ENCODE measurements at places on chromosomes 3 and 15.

- no peak for DNase-seq
These were observed 146.9 kb upstream of the CADPS start for GRCh38 chr3:63022114-63022513.

- no peak for DNase-seq
These were observed 4.1 kb downstream of the FLNB start for GRCh38 chr3:58012302-58012701.

DNA sequence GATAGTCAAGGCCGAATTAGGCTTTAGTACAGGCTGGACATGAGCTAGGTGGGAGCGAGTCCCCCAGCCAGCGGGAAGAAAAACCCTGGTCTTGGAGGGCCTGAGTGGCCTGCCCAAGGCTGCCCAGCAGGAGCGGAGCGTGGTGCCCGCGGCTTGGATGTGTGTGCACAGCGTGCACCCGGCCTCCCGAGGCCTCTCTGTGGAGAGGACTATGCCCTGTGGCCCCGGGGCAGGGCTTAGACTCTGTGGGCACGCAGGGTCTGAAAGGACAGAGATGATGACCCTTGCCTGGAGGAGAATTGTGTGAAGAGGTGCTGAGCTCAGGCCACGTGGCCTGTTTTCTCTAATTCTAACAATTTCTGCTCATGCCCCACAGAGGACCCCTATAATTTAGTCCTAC is 124.6 kb upstream of the IQSEC1 start:
- DNase-seq, result no peak

DNA sequence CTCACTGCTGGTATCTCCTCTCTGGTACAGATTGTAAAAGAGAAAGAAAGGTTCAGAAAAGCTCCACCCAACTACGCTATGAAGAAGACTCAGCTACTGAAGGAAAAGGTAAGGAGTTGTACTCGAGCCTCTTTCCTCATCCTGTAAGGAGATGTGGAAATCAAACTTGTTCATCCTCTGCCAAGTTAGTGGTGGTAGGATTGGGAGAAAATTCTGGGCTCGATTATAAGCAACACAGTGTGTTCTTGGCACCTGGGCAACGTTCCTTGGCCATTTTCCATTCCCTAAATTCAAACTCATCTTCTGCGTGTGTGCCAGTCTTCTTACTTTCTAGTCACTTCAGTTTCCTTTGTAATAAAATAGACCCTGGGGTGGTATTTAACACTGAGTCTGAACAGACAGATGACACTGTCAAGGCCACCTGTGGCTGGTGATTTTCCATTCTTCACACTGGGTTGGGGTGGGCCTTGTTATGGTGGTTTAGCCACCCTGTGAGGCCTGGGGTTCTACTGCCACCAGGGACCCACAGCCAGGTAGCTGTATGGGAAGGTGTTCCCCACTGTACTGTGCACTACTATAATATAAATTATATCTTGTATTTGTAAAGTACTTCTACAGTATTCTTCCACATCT is 17.1 kb upstream of the ITPKA start:
- no peak for DNase-seq

DNA sequence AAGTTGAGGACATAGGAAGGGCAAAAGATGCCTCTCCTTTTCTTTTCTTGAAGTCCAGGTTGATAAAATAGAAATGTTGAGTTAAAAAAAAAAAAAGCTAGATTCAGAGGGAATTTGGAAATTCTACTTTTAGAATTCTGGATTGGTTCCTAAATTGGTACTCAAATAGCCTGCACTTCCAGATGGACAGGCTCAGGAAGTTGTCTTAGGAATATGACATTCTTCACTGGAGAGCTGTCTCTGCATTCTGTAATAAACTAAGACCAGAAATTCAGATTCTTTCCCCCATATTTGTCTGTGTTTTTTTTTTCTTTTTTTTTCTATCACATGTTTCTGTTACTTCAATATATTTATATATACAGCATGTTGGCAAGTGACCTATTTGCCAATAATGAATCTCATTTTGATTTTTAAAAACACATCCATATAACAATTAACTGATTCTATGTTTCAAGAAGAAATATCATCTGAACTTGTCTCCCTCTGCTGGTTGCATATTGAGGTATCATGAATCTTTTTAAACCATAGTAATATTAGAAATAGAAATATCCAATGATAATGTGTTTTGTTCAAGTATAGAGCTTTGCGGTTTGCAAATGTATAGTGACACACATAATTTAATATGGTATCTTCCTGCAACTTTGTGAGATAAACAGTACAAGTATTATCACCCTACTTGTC is 8.5 kb upstream of the LSAMP start:
- DNase-seq, result no peak

- no peak for DNase-seq
These were observed 106.3 kb downstream of the SMAD6 start for GRCh38 chr15:66808181-66808824.

- no peak for DNase-seq
These were observed 940 bp upstream of the ACY1 start for GRCh38 chr3:51982352-51982837.

GRCh38 chr3:154642145-154642544 is 212.2 kb upstream of the GPR149 start:
- DNase-seq, result no peak

GRCh38 chr15:38176155-38176554 is 76.5 kb upstream of the SPRED1 start:
- no peak for DNase-seq

- no peak for DNase-seq
These were observed 145.1 kb downstream of the TP63 start for GRCh38 chr3:189776149-189776824.

- no peak for DNase-seq
These were observed 21.3 kb downstream of the EPHB3 start for GRCh38 chr3:184582646-184583577.

GRCh38 chr3:183826448-183827250 is 1.3 kb upstream of the MAP6D1 start:
- no peak for DNase-seq

DNA sequence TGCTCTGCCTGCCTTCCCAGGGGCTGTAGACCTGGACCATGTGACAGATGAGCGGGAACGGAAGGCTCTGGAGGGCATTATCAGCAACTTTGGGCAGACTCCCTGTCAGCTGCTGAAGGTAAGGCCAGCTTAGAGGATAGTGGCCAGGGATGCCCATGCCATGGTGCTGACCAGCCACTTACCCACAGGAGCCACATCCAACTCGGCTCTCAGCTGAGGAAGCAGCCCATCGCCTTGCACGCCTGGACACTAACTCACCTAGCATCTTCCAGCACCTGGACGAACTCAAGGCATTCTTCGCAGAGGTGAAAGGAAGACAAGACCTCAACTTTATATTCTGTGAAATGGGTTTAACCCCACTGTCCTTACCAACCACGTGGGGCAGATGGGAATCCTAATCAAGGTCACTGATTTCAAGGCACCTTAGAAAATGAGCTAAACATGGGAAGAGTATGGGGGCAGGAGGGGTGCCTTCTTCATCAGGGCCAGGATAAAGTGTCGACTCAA is 26.7 kb downstream of the NBEAL2 start:
- no peak for DNase-seq

DNA sequence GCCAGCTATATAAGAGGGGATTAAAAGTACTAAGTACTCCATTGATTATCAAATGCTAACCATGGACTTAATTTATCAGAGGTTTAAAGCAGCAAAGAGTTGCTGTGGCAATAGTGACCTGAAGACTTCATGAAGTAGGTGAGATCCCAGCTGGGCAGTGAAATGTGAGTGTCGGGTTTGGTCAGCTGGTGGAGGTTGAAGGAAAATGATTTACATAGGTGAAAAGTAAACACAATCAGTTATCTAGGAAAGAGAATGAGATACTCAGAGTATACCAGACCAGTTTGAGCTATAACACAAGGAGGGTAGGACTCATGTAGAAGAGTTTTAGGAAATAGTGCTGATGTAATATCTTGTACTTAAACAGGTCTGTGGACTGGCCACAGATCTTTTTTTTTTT is 16.5 kb upstream of the FBXO22 start:
- no peak for DNase-seq

DNA sequence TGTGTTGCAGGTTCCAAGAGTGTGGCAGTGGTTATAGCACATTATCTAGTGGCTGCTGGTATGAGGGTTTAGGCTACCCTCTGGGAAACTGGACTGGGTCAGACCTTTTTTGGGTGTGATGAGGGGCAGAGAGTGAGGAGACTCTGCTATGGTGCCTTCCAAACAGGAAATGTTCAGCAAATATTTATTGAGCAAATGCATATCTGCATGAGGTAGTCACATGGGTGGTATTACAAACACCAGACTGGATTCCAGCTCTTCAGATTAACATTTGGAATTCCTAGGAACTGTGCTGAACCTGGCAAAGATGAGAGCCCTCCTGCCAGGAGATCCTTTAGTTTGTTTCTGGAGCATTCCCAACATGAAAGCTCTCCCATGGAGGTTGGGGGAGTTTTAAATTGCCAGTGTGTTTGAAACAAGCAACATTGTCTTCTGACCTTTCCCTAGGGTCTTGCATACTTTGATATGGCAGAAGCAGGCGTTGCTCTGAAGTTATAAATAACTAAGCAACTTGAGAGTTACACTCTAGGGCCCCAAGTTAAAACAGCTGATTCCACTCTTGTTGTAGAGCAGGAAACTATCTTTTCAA is 341.2 kb upstream of the C2CD4B start:
- no peak for DNase-seq

GRCh38 chr3:123373474-123373987 is 75.4 kb downstream of the ADCY5 start:
- no peak for DNase-seq

- no peak for DNase-seq
These were observed 237.0 kb downstream of the UACA start for GRCh38 chr15:70526221-70526973.

DNA sequence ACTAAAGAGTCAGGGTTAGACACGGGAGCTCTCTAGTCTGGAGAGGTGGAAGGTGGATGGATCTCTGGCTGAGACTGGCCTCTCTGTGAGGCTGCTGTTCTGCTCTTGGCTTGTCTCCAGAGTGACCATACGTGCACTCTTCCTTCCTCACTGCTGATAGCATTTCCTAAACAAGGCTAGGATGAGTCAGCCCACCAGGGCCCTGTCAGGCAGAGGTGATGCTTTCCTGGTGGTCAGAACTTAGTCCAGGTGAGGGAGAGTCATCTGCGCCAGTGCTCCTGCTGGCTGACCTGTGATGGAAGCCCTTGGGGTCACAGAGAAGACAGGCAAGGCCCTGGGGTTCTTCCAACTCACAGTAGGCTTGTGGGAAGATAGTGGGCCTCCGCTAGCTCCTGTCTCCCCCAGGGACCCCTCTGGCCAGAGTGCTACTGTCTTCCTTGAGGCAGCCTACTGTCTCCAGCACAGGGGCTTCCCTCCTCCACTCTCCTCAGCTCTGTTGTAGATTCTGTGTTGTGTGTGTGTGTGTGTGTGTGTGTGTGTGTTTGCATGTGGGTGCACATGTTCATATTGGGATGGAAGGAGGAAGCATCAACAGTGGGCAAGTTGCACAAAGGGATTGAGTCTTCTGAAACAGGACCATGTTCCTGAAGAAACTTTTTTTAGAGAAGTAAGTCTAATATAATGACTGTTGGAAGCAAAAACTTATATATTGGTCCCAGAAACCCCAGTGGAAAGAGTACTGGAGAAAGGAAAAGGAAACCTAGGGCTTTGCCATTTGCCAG is 16.5 kb downstream of the ALPK3 start:
- DNase-seq, result no peak

DNA sequence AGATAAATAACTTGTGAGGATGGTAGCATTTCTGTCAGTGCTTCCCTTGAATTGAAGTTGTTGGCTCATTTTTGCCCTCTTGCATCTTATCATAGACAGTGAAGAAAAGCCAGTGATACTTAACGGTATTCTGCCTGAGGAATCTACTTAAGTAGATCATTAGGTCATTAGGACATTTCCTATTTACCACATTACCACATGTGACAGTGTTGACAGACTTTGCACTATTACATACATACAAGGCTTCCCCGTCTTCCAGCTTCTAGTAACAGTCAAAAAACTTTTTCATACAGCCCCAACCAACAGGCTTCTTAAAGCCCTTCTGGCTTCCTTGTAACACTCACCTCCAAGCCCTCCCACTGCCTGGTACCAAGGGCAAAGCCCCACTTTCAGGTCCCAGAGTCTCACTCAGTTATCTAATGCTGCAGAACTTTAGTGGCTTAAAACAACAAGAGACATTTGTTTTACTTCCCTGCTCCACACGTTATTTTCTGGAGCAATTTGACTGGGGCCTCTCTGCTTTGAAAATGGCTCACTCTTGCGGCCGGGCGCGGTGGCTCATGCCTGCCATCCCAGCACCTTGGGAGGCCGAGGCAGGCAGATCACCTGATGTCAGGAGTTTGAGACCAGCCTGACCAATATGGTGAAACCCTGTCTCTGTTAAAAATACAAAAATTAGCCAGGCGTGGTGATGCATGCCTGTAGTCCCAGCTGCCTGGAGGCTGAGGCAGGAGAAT is 40.0 kb downstream of the ASB7 start:
- no peak for DNase-seq

Measured in activated CD8-positive, alpha-beta memory T cell treated with anti-CD3 and anti-CD28 coated beads for 1 hour (primary cell).